ENCODE measurements at places on chromosomes 11 and 22. TPM values are rescaled to one million over a fixed set of nuclear protein-coding genes. Genes with fewer than 3 reads are reported as not detected.

DNA sequence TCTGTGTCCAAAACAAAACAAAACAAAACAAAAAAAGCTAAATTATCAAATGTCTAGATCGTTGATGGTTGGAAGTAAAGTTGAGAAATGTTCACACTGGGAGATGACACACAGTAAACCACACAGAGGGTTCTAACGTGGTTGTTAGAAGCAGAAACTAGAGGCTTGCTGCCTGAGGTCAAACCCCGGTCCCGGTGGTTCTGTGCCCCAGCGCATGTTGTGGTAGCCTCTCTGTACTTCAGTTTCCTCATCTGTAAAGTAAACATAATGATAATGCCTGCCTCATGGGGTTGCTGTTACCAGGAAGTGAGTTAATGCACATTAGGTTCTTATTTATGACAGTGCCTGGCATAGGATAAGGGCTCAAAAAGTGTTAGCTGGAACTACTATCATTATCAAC, 33.4 kb downstream of the PPARA start:
- ATAC-seq: no peak

GRCh38 chr11:27040302-27041115, at the start of gene BBOX1:
Gene BBOX1, plus strand, starts transcription at chr11:27040815. Its CDS starts 14,616 bp downstream, at chr11:27055431.
- ATAC-seq: no peak

PANX2 gene
- total RNA-seq: 2.5 TPM

DNA sequence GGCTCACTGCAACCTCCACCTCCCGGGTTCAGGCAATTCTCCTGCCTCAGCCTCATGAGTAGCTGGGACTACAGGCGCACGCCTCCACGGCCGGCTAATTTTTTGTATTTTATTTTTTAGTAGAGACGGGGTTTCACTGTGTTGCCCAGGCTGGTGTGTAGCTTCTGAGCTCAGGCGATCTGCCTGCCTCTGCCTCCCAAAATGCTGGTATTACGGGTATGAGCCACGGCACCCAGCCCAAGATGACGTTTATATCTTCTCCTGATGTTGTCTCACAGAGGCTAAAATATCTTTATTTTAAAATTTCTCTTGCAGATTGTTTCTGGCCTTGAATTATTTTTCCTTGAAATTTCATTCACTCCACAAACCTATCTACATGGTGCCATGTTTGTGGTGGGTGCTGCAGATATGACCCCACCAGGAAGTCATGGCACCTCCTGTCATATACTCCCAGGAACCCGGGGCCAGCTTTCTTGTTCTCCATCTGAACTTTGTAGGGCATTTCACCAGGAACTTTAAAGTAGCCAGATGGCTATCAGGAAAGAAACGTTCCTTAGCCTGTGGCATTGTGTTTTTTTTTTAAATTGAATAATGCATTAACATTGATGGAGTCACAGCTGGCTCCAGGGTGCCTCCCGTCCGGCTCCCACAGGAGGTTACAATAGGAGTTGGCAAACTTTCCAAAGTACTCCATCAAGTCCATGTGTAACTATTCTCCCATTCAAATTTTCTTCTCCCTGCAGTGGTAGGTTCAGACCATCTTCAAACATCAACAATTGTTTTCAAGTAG, 42.0 kb upstream of the LIPT2 start:
- no peak for ATAC-seq

TMEM109 gene
- total RNA-seq: 99.7 TPM

DNA sequence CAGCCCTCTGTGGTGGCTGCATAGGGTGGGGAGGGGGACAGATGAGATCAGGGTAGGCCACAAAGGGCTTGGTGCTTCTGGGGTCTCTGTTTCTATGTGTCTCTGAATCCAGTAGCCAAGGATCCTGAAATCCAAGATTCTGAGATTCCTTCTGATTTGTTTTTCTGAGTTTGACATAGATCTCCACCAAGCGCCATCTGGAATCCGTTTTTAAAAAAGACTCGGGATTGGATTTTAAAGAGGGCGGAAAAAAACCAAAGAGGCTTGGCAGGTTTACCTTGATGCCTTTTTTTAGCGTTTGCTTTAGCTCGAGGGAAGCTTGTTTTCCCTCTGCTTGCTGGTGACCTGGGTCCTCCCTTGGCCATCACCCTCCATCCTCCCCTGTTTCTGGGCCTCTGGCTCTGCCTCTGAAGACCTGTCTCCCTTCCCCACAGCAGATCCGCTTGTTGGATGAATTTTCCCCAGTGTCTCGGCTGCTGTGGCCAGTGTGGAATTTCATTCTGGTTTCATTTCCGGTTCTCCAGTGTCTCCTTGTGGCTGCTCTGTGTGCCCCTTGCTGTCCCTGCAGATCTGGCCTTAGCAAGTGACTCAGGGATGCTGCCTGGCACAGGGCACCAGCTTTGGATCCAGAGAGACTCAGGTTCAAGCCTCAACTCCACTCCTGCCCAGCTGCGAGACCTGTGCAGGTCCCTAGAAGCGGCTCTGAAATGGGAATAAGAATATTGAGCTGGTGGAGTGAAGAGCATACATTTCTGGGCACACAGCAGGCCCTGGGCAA, 15.1 kb downstream of the SYNGR1 start:
- no peak for ATAC-seq

- no peak for ATAC-seq
Observed at GRCh38 chr11:128603752-128604414, 16.5 kb upstream of the ETS1 start.

DNA sequence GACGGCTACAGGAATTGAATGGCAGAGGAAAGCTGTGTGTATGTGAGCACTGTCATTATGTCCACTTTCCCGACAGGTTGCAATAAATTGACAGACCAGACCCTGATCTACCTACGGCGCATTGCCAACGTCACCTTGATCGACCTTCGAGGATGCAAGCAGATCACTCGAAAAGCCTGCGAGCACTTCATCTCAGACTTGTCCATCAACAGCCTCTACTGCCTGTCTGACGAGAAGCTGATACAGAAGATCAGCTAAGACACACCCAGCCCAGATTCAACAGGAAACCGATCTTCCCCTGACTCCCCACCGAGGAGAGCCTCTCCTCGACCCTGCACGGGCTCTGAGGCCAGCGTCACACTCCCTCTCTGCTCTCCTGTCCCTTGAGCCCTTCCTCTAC, 11.5 kb upstream of the GRK2 start:
- no peak for ATAC-seq

GRCh38 chr11:134905517-134905916, 493.5 kb upstream of the B3GAT1 start:
- ATAC-seq: no peak

GRCh38 chr11:75349521-75350116, 1.8 kb downstream of the ARRB1 start:
- ATAC-seq: no peak

DNA sequence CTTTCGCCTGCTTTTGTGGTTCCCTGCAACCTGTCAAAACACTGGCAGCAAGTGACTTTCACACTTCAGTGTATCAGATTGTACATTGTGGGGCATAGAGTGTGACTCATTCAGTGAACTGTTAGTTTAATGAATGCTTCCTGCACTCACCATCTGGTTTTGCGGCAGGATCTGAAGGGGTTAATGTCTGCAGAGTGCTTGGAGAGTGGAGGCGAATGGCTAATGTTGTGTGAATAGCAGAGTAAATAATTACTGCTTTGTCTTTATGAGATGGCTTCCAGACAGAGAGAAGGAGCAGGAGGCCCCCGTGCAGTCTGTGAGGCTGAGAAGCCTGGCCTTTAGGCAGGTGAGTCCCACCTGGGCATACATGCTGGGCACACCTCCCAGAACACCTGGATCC, 454.3 kb upstream of the KIRREL3 start:
- ATAC-seq: no peak

PRG2 gene
- 6.2 TPM for total RNA-seq

MPZL3 gene
- 31.5 TPM for total RNA-seq

NLRX1 gene
- 9.7 TPM for total RNA-seq

ZBTB44 gene
- total RNA-seq: 49.7 TPM

- ATAC-seq: no peak
Observed at GRCh38 chr11:74316772-74317505, 5.5 kb upstream of the P4HA3 start.

DNA sequence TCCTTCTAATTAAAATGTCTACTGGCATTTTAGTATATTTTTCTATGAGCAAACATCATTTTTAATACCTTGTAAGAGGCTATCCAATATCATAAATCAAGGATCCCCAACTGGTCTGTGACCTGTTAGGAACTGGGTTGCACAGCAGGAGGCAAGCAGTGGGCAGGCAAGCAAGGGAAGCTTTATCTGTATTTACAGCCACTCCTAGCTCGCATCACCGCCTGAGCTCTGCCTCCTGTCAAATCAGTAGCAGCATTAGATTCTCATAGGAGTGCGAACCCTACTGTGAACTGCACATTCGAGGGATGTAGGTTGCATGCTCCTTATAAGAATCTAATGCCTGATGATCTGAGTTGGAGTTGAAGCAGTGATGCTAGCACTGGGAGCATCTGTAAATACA, 70.2 kb upstream of the CREB3L1 start:
- ATAC-seq: no peak

GRCh38 chr22:35733036-35733435, 15.4 kb downstream of the APOL5 start:
- ATAC-seq: no peak

- no peak for ATAC-seq
Observed at GRCh38 chr11:17008099-17008498, 6.1 kb downstream of the PLEKHA7 start.

DNA sequence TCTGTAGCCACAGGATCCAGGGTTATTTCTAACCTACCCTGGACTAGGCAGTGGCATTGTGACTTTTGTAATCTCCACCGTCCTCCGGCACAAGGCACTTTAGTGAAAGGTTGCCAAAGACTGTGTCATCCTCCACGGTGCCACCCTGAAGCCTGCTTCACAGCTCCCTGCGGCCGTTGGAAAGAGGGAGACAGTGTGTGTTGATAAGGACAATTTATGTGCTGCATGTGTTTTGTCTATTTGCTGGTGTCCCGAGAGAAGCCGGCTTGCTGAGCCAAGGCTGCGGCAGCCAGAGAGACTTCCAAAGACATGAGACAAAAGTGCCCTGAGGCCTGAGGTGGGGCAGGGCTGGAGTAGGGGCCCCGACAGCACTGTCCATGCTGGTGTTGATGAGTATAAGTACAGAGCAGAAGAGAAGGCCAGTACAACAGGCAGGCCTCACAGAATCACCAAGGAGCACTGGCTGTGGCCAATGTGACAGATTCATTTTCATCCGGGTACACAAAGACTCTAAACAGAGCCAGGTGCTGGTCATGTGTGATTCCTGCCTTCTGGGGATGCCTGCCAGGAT, 40.9 kb downstream of the GALNT18 start:
- no peak for ATAC-seq

TBX1 gene
- total RNA-seq: not detected

DNA sequence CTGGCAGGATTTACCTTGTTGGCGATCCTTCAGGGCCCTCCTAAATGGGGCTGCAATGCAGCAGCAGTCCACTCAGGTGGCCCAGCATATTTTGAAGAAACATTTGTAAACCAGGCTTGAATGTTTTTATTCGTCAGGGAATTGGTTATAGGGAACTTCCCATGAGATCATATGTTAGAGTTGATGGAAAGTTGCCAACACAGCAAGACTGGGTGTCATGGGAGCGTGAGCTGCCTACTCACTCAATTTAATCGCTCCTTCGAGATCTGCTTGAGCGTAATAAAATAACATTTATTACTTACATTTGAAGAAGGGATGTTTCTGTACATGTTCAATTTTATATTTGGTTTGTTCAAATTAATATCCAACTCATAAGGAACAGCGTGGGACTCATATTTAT, 19.4 kb downstream of the OR2AT4 start:
- no peak for ATAC-seq

DNA sequence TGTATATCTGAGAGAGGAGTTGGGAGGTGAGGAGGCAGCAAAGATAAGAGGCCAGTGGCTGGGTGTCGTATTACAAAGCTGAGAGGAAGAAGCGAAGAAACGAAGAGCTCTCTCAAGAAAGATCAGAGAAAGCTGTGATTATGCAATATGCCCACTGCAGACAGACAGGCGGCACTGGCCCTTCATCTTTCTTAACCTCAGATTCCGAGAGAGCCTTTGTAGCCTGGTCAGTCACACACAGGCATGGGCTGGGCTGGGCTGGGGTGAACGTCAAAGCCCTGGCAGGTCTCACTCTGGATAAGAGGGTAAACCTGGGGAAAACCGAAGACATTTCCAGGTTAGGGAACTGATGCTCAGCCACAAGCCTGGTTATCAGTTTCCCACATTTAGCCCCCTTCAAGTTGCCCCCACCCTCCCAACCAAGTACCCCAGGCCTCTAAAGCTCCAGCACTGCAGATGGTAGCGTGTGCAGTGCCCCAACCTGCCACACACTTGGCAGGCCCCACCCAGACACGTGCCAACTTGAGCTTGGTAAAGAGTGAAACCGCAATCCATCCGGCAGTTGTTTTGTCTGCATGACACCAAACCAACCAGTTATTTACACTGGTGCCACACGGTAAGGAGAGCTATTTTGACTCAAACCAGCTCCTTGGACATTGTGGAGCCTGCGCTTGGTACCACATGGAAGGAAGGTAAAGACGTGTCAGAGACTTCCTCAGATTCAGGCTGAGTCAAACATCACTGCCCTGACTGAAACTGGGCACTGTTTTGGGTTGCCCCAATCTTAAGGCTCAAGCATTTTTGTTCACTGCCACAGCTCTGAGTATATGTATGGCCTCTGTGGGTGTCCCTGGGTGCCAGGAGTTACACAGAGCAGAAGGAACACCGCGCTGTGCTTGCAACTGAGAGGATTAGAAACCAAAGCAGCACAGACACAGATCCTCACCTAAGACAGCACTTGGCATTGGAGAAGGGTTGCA, 135.9 kb downstream of the FDX1 start:
- peak; percentile 18 for ATAC-seq

- peak; percentile 81 for ATAC-seq
Observed at GRCh38 chr11:62680825-62681240, 2.0 kb upstream of the UBXN1 start.

IL17REL gene
- 0.42 TPM for total RNA-seq

GRCh38 chr22:30284172-30284571, 5.1 kb downstream of the CASTOR1 start:
- no peak for ATAC-seq

GRCh38 chr11:19660076-19660475, 52.6 kb upstream of the NAV2 start:
- peak; percentile 94 for ATAC-seq

DNA sequence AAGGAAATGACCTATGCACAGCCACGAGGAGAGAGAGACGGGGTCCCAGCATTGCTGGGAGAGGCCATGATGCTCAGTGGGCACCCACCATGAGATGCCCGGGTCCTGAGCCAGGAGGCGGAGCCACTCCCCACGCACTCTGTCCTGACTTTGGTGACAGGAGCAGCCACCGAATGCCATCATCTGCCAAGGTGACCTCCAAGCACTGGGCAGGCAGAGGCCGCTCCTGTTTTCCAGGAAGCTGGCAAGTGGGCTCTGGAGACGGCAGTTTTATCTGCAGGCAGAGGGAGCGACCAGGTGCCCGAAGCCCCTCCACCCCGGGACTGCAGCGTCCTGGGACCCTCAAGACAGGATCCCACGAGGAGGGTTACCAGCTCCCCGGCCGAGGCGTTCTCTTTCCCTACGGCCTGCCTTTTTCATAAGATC, 453.9 kb downstream of the BRD1 start:
- no peak for ATAC-seq

- no peak for ATAC-seq
Observed at GRCh38 chr11:12848413-12848812, 160.7 kb upstream of the RASSF10 start.
